Occipital lobe (tissue), 3 donors: ENCODE measurements at places on chromosomes 2 and 18. TPM values are rescaled to one million over a fixed set of nuclear protein-coding genes. Genes with fewer than 3 reads are reported as not detected.

DNA sequence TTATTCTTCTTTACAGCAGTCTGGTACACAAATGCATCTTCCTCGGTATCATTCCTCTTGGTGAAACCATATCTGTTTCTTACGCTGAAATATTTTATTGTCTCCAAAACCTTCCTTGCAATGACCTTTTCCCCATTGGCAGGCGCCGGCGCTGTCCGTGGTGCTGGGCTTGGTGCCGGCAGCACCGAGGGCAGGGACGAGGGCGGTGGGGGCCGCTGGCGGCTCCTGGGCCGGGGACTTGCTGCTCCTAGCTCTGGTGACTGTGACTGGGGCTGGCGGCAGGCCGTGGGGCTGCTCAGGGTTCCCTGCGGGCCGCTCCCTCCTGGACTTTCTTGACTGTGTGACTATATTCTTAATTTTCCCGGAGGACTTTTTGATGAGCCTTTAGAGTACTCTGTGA is 72.5 kb downstream of the GPR39 start:
- no peak for DNase-seq

DNA sequence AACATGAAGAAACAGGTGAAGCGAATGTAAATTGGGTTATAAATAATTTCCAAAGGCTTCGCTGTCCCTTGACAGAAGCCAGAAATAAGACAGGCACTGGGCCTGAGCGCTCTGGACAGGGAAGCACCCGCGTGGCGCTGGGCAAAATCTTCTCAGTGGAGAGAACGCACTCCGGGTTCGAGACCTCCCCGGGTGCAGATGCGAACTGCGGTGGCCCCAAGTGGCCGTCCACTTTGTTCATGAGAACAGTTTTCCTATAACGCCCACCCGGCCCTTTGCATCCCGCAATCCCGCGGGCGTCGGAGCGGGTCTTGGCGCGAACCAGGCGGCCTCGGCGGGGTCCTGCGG is 651 bp upstream of the DPYSL5 start:
- no peak for DNase-seq

GRCh38 chr18:58386780-58387179 is 242.1 kb downstream of the ALPK2 start:
- peak; percentile 55 for DNase-seq

DNA sequence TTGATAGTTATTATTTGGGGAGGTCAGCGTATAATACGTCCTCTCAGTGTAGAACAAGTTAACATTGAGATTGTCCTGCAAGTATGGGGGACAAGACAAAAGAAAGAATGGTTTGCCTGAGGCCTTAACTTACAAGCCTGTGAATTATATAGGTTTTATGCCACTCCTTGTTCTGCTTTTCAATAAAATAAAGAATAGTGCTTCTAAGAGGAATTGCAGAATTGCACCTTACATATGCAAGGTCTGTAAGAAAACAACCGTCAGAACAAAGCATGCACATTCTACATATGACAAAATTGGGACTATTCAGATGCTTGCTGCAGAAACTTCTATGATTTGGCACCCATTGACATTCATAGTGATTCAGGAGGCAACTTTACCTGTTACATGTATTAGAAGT is 785.0 kb downstream of the NR4A2 start:
- DNase-seq: no peak

GRCh38 chr2:3481736-3482362 is 37.5 kb downstream of the ADI1 start:
- no peak for DNase-seq

DNA sequence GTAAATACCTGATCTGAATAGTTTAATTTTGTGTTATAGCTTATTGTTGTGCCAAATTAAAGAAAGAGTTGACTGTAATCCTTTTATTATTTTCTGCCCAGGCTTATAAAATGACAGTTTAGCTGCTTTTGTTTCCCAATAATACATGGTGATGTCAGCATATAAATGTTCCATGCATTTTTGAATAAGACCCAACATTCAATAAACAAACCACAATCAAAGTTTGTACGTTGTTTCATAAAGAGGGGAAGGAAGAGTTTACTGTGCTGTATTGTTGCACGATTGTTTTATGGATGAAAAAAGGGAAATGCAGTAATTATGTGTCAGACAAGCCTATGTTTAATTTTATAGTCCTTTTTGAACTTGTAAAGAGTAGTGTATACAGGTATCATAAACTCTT is 177.2 kb upstream of the SCN7A start:
- DNase-seq: no peak

DNA sequence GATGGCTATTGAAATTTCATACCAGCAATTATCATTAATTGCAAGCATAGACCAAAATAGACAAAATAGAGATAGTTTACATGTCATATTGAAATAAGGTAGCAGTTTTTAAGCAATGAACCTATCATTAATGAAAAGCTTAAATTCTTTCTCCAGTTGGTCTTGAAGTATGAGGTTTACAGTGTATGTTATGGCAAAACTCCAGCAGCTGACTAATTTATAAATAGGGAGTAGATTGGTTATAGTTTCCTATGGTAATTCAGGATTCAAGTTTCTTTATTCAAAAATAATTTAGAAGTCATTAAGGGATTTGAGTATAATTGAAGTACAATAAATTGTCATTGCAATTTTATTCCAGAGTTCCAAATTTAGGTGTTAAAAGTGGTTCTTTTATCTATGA is 69.6 kb upstream of the COL5A2 start:
- no peak for DNase-seq

- DNase-seq: no peak
These were observed 48.3 kb upstream of the PLA2R1 start for GRCh38 chr2:160110674-160111239.

- DNase-seq: no peak
These were observed 1132.5 kb upstream of the CELF4 start for GRCh38 chr18:38698088-38698487.

DNA sequence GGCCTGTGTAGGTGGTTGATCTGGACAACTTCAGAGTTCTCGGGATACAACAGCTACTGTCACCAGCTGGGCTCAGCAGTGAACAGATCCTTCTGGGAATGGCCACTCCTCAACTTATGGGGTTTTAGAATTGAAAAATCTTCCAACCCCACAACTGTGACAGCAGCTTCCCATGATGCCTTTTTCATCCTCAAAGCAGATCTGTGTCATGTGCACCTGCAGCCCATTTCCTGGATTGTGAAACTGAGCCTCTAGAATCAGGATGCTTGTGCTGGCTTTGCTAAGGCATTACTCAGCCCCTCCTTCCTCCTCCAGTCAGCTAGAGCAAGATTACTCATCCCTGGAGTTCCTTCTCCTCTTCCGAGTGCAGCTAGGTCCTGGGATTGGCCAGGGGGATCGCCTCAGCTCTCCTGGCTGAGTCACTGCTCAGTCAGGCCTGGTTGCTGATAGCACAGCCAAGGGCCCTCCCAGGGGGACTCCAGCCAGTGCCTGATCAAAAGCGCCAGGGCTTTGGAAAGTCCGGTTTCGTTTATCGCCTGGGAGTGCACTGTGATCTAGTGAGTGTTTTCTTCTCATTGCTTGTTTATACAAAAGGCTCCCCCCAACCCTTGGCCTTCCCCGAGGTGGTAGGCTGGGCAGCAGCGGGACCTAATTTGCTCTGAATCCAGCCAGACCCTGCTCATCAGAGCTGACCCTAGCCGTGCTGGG is 2.4 kb upstream of the LPIN1 start:
- DNase-seq: peak; percentile 90

- DNase-seq: no peak
These were observed 287.6 kb downstream of the PHLPP1 start for GRCh38 chr18:63002803-63003445.

- DNase-seq: no peak
These were observed 1038.6 kb downstream of the SOCS6 start for GRCh38 chr18:71327441-71327840.

DNA sequence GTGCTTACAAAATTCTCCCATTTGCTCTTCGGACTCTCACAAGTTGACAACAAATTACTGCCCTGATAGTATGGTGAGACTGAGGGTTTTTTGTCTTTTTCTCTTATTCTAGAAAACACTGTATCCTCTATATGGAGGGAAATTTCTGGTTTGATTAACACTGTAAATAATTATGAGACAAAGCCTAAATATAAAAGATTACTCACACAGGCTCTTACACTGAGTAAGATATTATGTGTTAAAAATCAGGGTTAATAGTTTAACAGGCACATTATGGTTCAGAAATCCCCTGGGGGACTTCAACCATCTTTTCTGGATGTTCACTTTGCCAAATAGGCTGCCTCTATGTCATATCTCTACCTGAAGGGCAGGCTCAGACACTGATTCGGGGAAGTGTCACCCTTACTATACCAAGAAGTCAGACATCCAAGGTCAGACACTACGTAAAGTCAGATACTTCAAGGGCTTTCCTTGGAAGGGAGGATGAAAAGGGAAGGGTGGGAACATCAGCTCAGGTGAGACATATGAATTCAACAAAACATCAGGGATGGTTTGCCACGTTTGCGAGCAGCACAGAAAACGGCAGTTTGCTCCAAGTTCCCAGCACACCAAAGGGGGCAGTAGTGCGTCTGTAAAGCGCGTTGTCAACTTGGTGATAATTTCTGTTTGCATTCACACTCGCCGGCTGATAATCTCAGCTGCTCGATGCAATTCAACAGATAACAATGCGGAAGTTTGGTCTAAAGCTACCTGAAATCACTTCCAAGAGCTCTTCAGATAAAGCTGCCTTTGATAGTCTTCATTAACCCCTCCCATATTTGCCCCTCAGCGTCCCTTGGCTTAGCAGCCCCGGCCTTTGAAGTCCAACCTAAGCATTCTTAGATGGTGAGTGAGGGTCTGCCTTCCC is 972 bp upstream of the RASGRP3 start:
- peak; percentile 68 for DNase-seq

DNA sequence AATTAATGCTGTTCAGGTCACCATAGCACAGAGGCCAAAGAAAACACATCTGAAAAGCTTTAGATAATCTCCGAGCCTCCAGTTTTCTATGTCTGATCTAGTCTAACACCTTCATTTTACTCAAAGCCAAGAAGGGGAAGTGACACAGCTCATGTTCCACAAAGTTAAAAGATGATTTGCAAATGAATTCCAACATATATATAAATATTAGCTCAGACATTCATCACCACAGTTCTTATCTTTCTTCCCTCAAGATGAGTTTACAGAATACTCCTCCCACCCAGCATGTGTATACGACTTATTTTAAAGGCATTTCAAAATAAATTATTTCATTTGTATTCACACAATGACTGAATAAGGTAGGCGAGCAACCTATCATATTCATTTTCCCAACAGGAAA is 82.4 kb downstream of the AAK1 start:
- DNase-seq: no peak

GRCh38 chr2:168705534-168706470 is 96.6 kb upstream of the NOSTRIN start:
- no peak for DNase-seq

GRCh38 chr18:46624127-46624526 is 32.9 kb downstream of the LOXHD1 start:
- peak; percentile 53 for DNase-seq

- no peak for DNase-seq
These were observed 57.2 kb upstream of the RNU4ATAC start for GRCh38 chr2:121473512-121473911.

- DNase-seq: no peak
These were observed 707.2 kb upstream of the REG3G start for GRCh38 chr2:78318275-78318674.

GRCh38 chr18:5298156-5298852 is 2.8 kb upstream of the ZBTB14 start:
- DNase-seq: no peak

- DNase-seq: no peak
These were observed 26.3 kb downstream of the KIF3C start for GRCh38 chr2:25955869-25956535.

DNA sequence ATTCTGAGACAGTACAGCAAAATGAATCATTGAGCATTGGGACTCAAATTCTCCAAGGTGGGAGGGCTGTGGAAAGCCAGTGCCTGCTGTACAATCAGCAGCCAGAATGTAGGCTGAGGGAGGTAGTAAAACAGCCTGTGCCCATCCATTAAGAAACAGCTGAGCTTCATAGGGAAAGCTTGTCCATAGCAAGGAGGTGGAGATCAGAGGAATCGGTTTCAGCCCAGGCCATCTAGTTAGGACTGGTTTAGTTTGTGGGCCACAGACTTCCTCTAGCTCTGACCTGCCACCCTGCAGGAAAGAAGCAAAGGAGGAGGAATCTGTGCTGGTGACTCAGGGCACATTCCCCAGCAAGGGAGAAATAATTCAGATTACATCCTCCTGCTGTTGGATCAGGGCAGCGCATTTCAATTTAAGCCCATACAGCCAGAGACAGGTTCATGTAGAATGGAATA is 333.4 kb downstream of the SETBP1 start:
- peak; percentile 16 for DNase-seq

- DNase-seq: peak; percentile 1
These were observed 783.1 kb upstream of the LRRTM1 start for GRCh38 chr2:81087646-81088045.

DNA sequence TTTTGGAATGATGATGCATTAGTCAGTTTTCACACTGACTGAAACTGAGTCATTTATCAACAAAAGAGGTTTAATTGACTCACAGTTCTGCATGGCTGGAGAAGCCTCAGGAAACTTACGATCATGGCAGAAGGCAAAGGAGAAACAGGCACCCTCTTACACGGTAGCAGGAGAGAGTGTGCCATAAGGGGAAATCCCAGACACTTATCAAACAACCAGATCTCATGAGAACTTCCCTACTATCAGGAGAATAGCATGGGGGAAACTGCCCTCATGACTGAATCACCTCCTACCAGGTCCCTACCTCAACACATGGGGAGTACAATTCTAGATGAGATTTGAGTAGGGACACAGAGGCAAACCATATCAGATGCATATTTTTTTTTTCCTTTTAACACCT is 504.5 kb upstream of the VRK2 start:
- DNase-seq: no peak

M1AP gene
- total RNA-seq: not detected

GKN2 gene
- not detected for total RNA-seq

PLEKHH2 gene
- 8.4 TPM for total RNA-seq

CYP26B1 gene
- 3.1 TPM for total RNA-seq

ADD2 gene
- 435 TPM for total RNA-seq

ERFE gene
- 1.6 TPM for total RNA-seq

ILKAP gene
- 78.3 TPM for total RNA-seq

EML6 gene
- total RNA-seq: 12.9 TPM

CNGA3 gene
- total RNA-seq: 4.4 TPM

RGPD3 gene
- 0.94 TPM for total RNA-seq

PROKR1 gene
- 2.0 TPM for total RNA-seq
